ENCODE measurements at places on chromosomes 2 and 18.

- no peak for DNase-seq
Measured at GRCh38 chr18:2927745-2928144, 80.9 kb downstream of the EMILIN2 start.

- no peak for DNase-seq
Measured at GRCh38 chr18:46283268-46283667, 179.1 kb downstream of the HAUS1 start.

DNA sequence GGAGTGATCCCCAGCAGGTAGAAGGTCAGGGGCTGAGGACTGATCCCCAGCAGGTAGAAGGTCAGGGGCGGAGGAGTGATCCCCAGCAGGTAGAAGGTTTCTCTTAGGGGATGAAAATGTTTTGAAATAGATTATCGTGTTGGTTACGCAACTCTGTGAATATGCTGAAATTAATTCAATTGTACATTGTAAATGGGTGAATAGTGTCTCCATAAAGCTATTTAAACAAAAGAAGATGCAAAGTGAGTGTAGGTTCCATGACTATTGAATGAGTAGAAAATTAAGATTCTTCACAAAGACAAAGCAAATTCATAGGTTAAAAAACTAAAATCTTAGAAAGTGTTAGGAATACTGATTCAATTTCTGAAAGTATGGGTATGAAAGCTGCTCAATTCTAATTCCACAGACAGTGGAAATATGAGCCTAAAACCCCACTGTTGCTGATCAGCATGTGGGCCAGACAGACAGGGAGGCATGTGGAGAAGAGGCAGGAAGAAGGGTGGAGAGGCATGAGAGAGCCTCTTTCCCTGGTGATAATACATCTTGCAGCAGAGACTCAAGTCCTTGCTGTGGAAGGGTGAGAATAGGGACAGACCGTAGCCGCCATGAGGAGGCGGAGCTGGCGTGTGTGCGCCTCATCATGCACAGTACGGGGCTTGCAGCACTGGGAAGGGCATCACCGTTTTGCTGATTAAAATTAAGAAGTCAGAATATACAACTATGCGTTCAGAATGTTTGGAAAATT, 85.9 kb upstream of the NFATC1 start:
- DNase-seq: no peak

DNA sequence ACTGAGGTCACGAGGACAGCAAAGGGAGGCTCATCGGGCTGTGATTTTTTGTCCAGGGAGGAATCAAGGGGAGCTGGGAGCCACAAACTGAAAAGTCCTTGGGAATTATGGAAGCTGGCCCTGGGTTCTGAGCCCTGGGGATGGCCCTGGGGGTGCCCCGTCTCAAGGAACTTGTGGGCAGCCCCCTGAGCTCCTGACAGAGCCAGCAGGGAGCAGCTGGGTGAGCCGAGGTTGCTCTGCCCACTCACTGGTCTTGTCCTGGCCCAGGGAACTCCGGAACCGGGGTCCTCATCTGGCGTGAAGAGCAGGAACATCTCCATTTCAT, 61.3 kb upstream of the HDAC4 start:
- DNase-seq: no peak

GRCh38 chr2:100752628-100753333, 67.2 kb upstream of the NPAS2 start:
- DNase-seq: no peak

DNA sequence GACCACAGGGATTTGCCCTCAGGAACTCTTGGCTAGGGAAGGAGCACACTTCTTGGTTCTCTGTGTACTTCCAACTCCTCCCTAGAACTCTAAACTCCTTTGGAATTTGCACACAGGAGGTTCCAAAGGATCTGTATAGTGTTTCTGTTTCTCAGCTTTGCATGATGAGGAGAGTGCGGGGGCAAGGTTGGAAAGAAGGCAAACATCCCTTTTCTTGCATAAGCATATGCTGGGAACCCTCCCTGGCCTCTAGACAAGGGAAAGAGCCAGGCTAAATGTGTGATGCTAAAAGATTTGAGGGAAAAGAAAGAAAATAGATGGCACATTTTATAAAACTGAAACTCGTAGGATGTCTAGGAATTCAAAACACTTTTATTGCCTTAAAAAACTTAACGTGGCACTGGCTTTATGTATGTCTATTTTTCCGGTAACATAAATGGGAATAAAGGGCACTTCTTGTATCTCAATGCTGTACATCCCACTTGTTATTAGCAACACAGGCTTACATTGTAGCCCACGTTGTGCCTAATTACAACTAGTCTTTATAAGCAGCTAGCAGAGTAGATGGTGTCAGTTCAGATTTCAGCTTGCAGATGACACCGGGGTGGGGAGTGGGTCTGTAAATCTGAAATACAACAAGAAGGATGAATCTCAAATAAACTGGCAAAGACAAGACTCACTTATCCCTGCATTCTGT, 165.8 kb downstream of the GPD2 start:
- DNase-seq: no peak

GRCh38 chr2:62920070-62920469, 130.6 kb upstream of the OTX1 start:
- DNase-seq: no peak

- DNase-seq: no peak
Measured at GRCh38 chr2:217261452-217261851, 401.6 kb upstream of the TNP1 start.

- no peak for DNase-seq
Measured at GRCh38 chr2:226862623-226863022, 26.8 kb downstream of the RHBDD1 start.

DNA sequence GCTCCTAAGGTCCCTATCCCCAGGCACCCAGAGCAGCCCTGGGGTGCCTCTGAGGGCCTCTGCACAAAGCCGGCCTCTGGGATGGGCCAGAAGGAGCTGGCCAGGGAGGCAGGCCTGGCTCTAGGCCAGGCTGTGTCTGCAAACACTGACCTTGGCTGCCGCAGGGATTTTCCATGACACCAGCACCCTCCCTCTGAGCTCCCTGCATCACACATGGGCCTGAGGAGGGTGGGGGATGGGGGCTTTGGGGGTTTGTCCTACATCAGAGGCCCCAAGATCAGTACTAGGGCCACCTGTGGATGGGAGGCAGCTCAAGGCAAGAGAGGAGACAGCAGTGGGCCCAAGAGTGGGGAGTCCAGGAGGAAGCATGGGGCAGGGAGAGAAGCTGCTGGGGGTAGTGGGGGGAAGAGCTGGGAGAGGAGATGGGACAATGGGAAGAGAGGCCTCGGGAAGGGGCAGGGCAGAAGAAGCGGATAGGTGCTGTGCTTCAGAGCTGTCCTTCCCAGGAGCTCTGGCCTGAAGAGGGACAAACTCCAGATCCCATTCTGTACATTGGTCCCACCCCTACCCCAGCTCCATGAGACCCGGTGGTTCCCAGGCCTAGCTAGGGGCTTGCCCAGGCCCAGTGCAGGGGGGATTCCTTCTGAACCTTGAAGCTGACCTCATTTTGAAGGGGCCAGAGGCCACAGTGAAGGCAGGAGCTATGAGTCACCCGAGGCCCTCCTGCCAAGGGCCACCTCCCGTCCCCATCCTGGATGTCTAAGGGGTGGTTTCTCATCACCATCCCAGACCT, 28.0 kb downstream of the KCNK3 start:
- DNase-seq: no peak

GRCh38 chr2:20015482-20016083, 3.1 kb upstream of the MATN3 start:
- DNase-seq: no peak

DNA sequence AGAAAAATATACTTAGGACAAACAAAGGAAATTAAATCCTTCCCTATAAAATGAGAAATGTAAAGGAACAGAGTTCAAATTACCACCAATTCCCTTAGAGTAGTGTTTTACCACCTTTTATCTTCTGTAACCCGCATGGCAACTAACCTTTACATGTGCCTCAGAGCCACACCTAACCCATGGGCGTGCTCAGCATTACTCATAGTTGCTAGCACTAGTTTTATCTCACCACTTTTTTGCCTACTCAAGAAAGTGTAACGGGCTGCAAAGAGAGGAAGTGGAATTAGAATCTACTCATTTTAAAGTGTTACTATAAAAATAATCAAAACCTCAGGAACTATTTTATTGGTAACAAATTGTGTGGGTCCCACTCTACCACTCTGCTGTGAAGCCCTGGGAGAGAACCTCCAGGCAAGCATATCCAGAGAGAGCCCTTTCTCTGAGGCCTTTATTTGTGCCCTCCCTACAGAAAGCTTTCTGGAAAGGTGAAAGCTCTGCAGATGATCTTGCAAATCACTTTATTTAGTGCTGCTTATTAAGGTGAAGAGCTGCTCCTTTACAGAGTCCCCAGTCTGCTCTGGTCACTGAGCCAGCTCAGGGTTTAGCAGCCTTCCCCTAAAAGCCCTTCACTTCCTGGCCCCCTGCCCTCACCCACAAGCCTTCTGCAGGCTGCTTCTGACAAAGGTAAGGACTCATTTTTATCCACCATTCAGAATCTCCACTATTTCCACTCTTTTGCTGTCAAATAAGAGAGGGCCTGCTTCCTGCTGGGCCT, 98.8 kb downstream of the TRABD2A start:
- DNase-seq: no peak

GRCh38 chr18:79786304-79786703, 11.4 kb upstream of the KCNG2 start:
- DNase-seq: no peak

DNA sequence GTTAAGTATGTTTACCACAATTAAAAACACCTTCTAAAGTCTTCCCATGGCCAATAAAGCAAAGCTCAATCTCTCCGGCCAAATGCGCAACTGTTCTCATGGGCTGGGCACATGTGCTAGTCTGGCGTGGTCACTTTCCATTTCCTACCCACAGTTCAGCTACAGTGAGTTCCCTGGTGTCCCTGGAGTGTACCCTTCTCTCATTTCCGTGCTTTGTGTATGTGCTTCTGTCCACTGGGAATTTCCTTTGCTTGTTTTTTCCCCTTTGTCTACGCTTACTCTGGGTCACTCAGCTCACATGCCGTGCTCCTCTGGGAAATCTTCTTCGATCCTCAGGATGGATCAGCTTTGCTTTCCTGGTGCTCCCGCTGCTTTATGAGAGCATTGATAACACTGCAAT, 69.6 kb upstream of the GYPC start:
- no peak for DNase-seq

- DNase-seq: no peak
Measured at GRCh38 chr2:196809260-196809659, at the start of gene C2orf66. Gene C2orf66, minus strand, starts transcription at chr2:196809355. Its CDS starts 19 bp downstream, at chr2:196809336.

DNA sequence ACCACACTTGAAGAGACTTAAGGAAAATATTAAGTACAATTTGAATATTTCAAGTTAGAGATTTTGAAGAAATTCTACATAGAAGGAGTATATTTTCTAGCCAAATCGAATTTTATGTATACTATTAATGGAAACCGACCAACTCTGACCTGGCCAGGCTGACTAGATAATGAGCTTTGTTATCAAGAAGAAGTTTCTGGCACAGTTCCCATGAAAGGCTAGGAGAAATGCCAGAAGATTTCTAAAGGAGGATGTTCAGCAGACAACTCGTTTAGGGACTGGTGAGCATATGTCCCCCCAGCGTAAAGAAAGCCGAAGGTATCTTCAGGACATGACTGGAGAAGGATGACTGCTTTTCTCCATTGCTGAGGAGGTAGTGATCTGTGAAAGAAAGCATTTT, 127.3 kb downstream of the DIS3L2 start:
- DNase-seq: no peak

GRCh38 chr2:229170916-229171315, 100.2 kb downstream of the PID1 start:
- no peak for DNase-seq

DNA sequence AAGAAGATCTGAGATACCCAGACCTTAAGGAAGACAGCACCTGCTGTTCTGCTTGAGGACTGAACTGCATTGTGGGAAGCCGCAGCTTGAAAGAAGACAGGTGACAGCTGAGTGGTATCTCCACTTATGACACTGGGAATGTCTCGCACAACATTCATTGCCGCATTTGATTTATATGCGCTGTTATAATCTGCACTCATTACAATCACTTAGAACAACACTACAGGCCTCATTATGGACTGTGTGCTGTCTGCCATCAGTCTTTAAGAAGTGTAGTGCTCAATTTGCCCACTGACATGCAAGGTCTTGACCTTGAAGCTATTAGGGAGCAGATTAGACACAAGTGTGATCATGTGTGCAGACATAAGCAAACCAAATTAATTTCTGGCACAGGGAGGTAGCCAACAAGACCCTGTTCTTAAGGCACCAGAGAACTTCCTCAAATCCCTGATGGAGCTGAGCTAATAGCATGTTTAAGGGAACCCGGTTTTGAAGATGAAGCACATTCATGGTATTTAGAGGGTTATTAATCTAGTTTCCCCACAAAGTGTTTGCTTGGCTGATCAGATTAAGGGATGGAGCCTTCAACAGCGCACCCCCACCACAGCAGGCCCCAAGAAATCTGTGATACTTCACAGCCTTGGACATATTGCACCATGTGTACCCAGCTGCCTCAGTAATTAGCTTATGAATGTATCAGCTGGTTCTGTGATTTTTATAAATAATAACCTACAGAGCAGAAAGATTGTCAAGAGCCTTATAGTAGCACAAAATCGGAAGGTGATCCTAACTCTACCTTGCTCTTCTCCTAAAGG, 146.8 kb downstream of the SATB2 start:
- DNase-seq: no peak

GRCh38 chr2:73202156-73203054, at the start of gene NOTO:
Gene NOTO, plus strand, starts transcription at chr2:73202574. Its CDS starts 93 bp downstream, at chr2:73202667.
- no peak for DNase-seq

GRCh38 chr2:479490-480176, 191.7 kb upstream of the ALKAL2 start:
- no peak for DNase-seq

GRCh38 chr2:36380624-36381481, 25.3 kb downstream of the CRIM1 start:
- no peak for DNase-seq

- no peak for DNase-seq
Measured at GRCh38 chr18:59022167-59022945, 117.3 kb upstream of the SEC11C start.

DNA sequence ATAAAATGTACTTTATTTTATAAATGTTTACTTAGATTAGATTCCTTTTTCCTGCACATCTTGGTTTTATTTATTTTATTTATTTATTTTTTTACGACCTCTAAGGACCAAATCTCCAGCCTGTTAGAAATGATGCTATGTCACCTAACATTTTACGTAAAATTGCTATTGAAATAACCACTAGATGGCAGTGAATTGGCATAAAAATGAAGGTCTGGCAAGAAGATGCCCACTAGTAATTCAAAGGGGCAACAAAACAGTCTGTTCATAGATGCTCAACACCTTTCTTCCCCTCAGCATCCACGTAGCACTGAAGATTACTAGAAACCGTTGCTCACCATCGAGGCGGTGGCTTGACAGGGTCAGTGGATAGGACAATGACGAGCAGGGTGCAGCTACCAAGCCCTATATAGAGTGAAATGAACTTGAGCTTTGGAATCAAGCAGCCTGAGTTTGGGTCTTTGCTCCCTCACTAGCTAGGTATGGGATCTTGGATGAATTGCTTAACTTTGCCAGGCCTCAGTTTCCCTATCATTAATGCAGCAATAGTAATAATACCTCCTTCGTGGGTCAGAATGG, 128.7 kb upstream of the L3MBTL4 start:
- DNase-seq: no peak

Data from stimulated activated CD8-positive, alpha-beta memory T cell treated with anti-CD3 and anti-CD28 coated beads, Interleukin-15, amount 100 ng/mL, for 1 hour (primary cell).